ENCODE measurements at places on chromosomes 16 and 17.
A peak's percentile ranks its signal among the peaks of the same experiment; 100 is the strongest.

DNA sequence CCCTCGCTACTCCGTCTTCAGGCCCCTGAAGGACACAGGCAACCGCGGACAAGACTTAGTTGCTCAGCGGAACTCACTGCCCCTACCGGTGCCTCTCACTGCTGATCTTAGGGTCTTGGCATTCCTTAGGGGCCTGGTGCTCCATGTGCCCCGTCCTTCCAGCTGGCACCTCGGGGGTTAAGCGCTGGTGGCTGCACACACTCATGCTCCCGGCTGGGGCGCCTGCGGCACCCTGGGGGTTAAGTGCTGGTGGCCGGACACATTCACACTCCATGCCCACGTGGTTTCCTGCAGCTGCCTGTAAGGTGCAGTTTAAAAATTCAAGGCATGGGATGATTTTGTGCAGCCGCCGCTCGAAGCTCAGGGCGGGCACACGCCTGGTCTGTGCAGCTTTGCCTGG is 45.1 kb downstream of the BAIAP2 start:
- peak; percentile 54 for DNase-seq

DNA sequence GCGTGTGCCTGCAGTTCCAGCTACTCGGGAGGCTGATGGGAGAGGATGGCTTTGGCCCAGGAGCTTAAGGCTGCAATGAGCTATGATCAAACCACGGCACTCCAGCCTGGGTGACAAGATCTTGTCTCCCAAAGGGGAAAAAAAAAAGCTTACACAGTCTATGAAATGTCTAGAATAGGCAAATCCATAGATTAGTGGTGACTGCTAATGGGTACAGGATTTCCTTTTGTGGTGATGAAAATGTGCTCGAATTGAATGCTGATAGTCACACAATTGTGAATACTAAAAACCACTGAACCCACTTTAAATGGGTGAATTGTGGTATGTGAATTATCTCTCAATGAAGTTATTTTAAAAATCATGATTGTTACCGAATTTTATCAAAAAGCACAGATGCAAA is 14.9 kb downstream of the USP7 start:
- no peak for DNase-seq

DNA sequence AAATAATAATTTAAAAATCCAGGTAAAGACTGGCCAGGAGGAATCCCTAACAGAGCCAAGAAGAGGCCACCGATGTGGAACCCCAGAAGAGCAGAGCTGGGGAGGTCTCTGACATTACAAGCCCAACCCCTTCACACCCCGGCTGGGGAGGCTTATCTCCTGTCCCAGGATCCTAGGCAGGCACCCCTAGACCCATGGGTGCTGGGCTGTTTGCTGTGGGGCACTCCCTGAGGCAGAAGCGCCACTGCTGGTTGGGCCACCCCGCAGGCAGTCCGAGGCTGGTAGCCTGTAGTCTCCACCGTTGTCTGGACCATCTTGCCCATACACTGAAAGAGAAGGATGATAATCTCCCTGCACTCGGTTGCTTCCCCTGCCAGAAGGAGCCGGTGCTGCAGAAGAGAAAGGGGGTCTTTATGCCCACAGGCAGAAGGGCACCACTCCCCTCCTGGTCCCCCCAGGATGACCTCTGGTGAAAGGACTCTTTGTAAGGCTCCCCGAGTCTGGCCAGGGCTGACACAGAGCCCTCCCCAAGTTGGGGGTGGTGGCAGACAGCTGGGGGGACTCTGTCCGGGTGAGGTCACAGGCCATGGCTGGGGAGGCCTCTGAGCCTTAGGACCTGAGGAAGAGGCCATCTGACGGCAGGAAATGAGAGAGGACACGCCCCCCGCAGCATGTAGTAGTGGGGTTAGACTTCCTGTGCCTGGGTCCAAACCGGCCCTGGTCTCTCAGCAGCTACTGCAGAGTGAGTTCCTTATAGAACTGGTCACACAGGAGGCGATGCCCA is 34.2 kb downstream of the CFAP20 start:
- no peak for DNase-seq

DNA sequence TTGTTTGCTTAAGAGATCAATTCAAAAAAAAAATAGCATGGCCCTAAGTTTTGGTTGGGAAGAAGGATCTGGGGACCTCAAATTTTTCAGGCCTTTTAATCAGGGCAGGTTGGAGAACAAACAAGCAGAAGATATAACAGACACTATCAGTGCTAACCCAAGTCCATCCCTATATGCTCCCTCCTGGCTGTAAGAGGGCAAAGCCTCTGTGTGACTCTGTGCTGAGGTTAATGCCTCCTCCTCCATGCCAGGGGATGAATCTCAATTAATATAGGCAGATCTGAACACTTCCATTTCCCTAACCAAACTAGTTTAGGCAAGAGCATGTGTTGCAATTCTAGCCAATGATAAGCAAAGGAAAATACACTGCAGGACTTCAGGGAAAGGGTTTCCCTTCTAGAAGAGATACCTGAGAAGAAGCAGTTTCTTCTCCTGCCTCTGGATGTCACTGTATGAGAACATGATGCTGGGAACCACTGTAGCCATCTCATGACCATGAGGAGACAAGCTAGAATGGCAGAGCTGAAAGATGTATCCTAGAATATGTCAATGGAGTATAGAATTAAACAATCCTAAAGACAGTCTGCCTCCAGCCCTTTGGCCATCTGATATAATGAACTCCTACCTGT is 76.0 kb downstream of the CHD9NB start:
- DNase-seq, result peak; percentile 10

- no peak for DNase-seq
Observed at GRCh38 chr17:3600529-3601205, 8.5 kb downstream of the TRPV1 start.

- DNase-seq, result peak; percentile 46
Observed at GRCh38 chr17:39618246-39618913, 8.4 kb upstream of the PPP1R1B start.

DNA sequence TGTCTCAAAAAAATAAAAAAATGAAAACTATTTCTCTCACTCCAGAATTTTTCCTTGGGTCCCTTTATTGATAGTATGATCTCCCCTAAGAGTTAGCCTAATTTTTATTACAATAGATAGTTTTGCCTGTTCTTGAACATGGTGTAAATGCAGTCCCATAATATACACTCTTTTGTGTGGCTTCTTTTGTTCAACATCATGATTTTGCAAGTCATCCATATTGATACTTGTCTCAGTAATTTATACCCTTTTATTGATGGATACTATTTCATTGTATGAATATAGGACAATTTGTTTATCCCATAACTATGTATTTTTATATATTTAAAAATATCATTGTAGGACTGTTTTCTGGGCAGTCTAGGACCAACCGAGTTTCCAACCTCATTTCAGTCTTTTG is 207.0 kb downstream of the UTP18 start:
- DNase-seq, result no peak

GRCh38 chr17:49829026-49829425 is 18.8 kb downstream of the TAC4 start:
- no peak for DNase-seq

DNA sequence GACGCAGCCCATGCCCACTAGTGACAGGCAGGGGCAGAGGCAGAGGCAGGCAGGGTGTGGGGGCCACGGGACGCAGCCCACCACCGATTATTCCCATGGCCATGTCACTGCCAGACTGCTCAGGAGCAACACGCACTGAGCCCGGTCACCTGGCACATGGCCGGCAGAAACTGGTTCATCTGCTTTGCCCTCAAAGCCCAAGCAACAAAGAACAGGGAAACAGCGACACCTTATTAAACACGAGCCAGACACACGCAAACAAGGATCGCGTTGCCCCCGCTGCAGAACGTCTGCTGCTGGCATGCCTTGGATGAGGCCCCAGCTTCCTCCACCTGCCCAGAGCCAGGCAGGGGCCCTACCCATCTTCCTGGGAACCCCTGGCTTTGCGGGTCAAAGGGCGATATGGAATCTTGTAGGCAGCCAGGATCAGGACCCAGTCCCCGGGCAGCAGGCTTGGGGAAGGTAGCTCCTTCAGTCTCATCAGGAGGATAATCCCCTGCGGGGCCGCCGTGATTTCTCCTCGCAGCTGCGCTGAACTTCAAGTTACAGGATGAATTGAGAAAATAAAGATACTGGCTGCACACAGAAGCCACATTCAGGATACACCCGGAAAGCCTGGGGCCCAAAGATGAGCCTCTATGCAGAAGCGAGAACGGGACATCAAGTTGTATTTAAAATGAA is 4.8 kb downstream of the TBC1D16 start:
- peak; percentile 74 for DNase-seq

DNA sequence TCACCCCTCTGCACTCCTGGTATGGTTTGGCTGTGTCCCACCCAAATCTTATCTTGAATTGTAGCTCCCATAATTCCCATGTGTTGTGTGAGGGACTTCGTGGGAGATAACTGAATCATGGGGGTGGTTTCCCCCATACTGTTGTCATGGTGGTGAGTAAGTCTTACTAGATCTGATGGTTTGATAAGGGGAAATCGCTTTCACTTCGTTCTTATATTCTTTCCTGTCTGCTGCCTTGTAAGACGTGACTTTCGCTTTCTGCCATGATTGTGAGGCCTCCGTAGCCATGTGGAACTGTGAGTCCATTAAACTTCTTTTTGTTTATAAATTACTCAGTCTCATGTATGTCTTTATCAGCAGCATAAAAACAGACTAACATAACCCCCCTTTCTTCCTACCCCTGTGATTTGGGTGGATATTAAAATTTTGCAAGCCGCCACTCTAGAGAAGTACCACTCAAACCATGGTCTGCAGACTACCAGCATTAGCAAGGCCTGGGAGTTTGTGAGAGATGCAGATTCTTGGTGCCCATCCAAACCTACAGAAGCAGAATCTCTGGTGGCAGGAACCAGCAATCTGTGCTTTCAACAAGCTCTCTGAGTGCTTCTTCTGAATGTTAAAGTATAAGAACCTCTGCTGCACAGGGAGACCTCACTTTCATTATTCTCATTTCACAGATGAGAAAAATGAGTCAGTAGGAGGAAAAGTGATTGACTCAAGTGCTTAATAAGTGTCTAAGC is 999.5 kb upstream of the EEF2KMT start:
- DNase-seq, result no peak

- DNase-seq, result no peak
Observed at GRCh38 chr16:11093572-11094074, 149.3 kb downstream of the CLEC16A start.

DNA sequence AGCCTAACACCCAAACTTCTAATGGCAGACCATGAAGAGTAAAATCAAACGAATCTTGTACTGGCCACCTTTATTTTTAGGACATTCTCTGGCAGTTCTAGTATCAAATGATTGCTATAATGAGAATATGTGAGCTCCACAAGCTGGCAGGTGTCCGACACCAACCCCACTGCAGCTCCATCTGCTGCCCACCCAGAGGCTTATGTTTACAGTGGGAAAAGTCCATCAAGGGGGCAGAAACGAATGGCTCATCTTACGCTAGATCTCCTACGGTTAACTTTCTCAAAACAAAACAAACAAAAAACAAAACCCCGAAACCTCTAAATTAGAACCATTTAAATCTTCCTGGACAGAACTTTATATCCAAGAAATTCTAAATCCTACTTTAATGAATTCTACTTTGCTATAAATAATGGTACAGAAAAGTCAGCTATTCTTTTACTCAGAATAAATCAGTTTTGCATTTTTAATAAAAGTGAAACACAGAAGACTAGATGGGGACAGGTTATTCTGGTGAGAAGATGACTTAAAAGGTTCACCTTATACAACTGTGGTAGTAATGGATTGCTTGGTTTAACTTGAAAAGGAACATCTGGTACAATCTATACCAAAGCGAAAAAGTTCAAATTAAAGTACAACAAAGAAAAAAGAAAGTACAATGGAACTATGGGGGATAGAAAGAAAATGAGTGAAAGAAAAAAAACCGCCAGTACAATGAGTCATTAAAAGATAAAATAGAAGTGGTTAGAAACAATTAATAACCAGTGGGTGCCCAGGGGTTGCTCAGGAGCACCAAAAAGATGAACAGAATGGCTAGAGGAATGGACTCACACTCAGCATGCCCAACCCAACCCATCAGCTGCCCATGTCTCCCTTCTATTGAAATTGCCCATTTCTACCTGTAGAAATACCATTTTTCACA is 40.2 kb downstream of the GRB2 start:
- DNase-seq, result peak; percentile 62

DNA sequence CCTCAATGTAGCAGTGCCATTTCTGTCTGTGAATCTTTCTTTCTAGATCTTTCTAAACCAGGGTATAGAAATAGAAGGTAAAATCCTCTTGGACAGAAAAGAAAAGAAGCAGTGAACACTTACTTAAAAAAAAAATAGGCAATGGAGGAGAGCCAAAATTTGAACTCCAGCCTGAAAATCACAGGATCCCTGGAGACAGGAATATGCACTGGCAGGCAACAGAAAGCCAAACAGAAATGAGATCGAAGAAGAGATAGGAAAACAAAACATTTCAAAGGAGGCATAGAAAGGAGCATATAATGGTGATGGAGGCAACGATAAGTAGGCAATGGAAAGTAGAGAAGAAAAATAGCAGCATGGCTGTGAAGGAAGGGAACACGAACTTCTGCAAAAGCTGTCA is 253.7 kb upstream of the HSBP1 start:
- DNase-seq, result no peak

DNA sequence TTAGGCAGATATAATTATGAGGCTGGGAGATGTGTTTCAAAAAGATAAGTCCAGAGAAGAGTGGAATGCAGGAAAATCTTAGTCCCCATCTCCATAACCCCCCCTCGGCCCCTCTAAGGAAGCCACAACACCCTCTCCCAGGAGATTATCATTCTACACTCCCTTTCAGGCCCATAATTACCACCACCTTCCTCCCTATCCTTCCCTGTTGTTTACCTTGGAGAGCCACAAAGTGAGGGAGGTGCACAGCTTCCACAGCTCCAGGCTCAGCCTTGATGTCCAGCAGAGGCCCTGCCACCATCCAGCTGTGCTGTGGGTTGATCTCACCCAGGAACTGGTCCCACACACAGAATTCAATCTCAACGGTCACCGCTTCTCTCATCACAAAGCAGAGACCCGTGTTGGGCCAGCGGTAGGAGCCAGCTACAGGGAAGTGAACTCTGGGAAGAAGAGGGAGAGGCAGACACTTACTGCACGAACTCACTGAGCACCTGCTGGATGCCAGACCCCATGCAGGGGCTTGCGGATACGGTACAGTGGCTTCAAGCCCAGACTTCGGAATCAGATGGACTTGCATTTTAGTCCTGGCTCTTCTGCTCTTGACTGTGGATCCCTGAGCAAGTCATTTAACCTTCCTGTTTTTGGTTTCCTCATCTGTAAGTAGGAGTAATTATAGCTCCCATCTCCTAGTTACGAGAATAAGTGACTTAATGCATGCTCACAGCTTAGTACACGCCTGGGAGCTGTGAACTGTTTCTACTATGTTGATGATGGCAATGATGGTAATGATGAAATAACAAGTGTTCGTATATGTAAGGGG is 44.1 kb downstream of the MIS12 start:
- DNase-seq, result no peak

DNA sequence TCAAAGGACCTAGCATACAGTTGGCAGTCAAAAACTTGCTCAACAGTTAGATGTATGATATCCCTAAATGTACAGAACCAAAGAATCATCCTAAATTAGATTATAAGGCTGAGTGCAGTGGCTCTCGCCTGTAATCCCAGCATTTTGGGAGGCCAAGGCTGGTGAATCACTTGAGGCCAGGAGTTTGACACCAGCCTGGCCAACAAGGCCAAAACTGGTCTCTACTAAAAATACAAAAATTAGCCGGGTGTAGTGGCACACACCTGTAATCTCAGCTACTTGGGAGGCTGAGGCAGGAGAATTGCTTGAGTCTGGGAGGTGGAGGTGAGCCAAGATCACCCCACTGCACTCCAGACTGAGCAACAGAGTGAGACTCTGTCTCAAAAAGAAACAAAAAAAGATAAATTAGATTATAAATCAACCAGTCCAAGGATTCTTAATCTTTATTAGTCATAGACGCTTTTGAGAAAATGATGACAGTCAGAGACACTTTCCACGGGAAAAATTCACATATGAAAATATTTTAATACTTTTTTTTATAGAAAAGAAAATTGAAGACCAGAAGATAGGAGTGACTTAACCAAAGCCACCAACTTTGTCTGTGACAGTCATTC is 77.6 kb downstream of the MMD start:
- DNase-seq, result no peak

All from kidney (tissue), 22 donors.